ENCODE measurements at places on chromosomes 1 and 21.

- DNase-seq, result no peak
These were observed 64.6 kb downstream of the TOR3A start for GRCh38 chr1:179146476-179146875.

DNA sequence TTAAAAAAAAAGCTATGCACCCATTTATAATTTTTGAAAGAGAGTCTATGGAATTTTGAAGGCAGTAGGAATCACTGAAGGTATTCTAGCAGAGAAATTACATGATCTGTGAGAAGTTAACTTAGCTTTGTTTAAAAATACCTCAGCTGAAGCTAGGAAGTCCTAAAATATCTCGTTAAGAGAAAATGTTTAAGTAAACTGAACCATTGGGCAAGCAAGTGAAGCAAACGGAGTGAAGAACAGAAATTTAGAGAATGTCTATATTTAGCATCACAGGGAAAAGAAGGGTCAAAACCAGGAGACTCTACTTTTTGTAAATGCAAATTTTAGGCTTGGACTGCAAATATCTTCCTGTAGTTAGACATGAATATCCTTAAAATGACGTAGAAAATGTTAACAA lies 230.8 kb downstream of the HMCN1 start:
- DNase-seq, result no peak

GRCh38 chr1:167148421-167148820 lies 54.5 kb downstream of the STYXL2 start:
- DNase-seq, result no peak

GRCh38 chr1:12798911-12799310 lies 7.7 kb downstream of the PRAMEF1 start:
- DNase-seq, result no peak

- DNase-seq, result no peak
These were observed 7.6 kb downstream of the MAN1C1 start for GRCh38 chr1:25624156-25624555.

DNA sequence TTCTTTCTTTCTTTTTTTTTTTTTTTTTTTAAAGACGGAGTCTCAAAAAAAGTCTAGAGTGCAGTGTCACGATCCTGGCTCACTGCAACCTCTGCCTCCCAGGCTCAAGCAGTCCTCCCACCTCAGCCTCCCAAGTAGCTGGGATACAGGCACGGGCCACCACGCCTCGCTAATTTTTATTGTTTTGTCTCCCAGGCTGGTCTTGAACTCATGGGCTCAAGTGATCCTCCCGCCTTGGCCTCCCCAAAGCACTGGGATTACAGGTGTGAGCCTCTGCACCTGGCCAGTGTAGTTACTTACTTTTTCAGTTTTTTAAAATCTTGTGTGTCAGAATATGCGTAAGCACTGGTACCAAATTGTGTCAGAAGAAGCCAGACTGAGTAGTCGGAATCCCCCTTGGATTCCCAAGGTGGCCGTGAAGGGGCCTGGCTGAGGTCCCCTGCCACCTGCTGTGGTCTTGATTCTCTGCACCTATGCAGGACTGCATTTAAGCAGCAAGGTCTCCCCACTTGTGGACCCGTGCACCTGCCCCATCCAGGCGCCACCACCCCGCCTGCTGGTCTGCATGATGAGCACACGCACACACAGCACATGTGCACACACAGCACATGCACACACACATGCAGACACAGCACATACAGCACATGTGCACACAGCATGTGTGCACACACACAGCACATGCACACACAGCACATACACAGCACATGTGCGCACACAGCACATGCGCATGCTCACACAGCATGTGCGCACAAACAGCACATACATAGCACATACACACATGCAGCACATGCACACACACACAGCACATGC lies 47.5 kb downstream of the PCNT start:
- no peak for DNase-seq

DNA sequence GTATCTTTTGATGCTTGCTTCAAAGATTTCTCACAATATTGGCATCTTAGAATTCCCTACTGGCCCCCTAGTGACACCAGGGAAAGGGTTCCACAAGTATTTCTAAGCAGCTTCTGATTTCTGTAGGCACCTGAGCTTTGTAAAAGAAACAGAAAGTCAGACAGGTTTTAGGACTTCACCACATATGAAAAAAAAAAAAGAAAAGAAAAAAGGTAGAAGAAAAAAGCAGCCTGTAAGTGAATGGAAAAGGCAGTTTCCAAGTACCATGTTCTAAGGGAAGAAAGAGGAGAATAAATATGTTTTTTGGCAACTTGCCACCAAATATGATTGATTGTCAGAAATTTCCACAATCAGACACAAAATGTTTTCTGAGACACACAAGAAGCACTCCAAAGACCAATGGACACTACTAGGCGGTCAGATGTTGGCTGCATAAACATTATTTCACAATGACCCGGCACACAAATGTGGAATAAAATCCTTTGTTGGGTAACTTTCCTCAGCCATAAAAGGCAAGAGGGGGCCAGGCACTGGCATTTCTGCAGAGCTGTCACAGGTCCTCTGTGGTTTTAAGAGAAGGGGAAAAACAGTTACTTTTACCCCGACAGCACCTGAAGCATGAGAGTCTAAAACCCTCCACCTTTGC lies 12.7 kb upstream of the CPLANE2 start:
- no peak for DNase-seq

- no peak for DNase-seq
These were observed 1.0 kb upstream of the ATP2B4 start for GRCh38 chr1:203625628-203626019.

GRCh38 chr1:33269621-33270020 lies 13.3 kb downstream of the ZNF362 start:
- no peak for DNase-seq

GRCh38 chr1:110134050-110134595 lies 16.2 kb upstream of the SLC6A17 start:
- DNase-seq, result no peak

GRCh38 chr1:44591381-44591780 lies 82.9 kb downstream of the TMEM53 start:
- no peak for DNase-seq

DNA sequence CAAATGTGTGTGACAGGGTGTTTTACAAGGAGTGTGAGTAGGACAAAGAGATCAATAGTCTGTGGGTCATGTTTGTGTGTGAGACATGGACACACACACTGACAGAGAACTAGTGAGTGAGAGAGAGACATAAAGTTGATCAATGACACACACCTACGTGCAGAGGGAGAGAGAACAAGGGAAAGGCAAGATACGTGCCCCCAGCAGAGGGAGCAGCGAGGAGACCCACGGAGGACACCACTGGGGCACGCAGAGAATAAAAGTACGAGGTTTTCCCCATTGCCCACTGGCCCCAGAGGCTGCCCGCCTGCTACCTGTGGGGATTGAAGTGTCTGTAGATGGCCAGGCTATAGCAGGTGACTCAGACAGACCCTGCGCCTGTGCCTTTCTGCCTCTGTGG lies 130.2 kb upstream of the CSF3R start:
- no peak for DNase-seq

DNA sequence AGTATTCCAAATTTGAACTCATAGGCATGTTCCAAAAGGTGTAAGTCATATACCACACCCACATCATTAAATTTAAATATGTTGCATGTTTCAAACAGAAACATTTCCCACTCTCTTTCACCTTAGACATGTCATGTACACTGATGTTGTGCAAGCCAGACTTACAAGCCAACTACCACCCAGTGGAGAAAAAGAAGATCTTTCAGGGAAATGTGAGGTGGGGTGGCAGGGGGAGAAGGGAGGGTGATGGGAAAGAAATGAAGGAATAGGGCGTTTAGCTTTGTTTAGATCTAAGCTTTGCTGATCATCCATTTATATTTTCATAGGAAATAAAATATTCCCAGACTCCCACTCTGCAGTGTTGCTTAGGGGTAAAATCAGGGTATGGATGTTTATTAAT lies 1.6 kb downstream of the NEGR1 start:
- no peak for DNase-seq

- DNase-seq, result no peak
These were observed 183.9 kb downstream of the C1orf94 start for GRCh38 chr1:34360574-34360973.

DNA sequence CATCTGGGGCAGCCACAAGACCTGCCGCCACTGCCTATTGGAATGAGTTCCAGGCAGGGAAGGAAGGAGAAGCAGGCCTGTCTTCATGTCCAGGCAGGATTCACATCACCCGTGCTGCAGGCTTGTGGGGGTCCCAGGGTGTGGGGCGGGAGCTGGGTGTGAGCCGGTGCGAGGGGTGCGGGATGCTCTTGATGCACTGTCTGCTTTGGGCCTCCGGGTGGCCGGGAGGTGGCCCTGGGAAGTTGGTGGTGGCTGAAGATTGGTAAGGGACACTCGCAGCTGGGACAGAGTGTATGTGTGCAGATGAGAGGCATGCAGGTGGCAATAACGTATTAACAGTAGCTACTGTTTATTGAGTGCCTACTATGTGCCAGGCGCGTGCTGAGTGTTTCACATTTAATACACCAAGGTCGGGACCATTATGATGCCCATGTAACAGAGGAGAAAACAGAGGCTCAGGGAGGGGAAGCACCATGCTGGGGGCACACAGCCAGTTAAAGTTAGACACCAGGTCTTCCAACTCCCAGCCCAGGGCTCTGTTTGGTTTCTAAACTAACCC lies 3.3 kb downstream of the CROCC start:
- no peak for DNase-seq

DNA sequence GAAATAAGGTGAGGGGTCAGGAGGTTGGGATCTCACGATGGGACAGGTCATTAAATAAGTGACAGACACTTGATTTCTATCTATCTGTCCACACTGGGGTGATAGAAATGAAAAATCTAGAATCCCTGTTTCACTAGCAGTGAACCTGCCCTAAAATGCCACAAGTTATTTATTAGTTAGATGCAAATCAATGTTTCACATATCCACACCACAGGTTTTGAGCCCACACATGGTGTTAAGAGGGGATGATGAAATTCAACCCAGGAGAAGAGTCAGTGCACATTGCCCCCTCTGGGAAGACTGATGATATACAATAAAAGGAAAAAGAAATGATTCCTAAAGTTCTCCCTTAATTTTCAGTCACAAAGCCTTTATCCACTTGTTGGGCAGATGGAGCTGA lies 10.1 kb upstream of the NTPCR start:
- DNase-seq, result no peak

DNA sequence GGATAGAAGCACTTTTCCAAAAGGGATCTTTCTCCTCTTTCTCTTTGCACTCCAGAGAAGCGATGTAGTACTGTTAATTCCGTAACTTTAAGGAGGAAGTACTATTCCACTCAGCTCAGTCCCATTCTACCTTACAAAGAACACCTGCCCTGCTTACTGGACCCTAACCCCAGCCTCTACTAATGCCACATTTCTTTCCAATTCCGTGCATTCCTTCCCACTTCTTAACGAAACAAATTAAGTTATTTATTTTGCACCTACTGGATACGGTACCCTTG lies 511 bp downstream of the NDC1 start:
- no peak for DNase-seq

- DNase-seq, result no peak
These were observed 1.1 kb downstream of the BCAR3 start for GRCh38 chr1:93680420-93681100.

GRCh38 chr1:9078015-9078751 lies 8.7 kb upstream of the SLC2A5 start:
- no peak for DNase-seq

DNA sequence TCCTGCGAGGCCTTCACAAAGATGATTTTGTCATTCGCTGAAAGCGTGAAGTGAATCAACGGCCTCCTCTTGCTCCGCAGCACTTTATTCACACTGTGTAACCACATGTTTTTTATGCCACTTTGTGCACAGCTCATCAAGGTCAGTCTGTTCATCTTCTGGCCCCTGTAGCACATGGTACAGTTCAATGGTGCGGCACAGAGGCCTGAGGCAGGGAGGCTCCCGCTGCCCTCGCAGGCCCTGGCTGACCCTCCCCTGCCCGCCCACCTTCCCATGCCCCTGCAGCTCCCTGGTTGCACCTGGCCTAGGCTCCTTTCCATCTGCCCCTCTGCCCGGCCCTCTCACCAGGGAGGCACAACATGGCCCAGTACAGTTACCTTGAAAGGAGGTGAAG lies 87.5 kb downstream of the CD247 start:
- DNase-seq, result no peak

DNA sequence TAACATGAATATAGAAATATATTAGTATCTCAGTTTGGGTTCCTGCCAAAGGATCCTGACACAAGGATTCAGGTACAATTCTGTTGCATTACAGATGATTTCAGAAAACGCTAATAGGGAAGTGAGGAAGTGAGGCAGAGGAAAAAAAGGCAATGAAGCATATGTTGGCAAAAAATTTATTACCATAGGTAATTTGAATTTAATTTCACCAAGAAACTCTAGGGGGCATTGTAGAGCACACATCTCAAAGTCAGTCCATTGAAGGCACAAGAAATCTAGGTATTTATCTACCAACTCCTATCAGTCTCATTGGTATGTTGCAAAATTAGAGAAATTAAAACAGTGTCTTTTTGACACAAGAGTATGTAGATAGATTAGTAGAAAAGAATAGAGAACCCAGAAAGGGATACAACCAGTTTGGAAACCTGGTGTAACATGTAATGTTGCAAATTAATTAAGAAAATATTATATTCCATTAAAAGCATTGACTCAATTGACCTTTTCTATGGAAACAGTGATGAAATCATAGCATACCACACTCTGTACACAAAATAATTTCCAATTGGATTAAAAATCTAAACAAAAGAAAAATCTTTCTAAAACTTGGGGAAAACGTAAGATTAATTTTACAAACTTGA lies 104.9 kb upstream of the SNX7 start:
- no peak for DNase-seq

GRCh38 chr1:201504179-201504631 lies 2.7 kb downstream of the CSRP1 start:
- DNase-seq, result no peak

DNA sequence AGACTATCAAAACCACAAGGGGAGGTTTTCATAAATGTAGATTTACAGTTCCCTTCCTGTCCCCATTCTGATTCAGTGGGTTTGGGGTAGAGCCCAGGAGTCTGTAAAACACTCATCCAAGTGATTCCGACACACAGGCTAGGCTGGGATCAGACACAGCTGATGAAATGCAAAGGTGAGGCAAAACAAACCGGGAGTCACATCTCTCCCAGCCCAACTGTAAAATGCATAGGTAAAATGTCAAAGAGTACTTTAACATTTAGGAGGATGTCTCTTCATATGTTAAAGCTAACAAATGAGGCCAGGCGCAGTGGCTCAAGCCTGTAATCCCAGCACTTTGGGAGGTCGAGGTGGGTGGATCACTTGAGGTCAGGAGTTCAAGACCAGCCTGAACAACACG lies 45.0 kb downstream of the ZNF281 start:
- DNase-seq, result no peak

- no peak for DNase-seq
These were observed 923 bp upstream of the IFNGR2 start for GRCh38 chr21:33402001-33402979.
